ENCODE measurements at places on chromosomes 5 and 9.
A peak's percentile ranks its signal among the peaks of the same experiment; 100 is the strongest.

- no peak for DNase-seq
Observed at GRCh38 chr5:6710070-6710469, 3.2 kb upstream of the TENT4A start.

DNA sequence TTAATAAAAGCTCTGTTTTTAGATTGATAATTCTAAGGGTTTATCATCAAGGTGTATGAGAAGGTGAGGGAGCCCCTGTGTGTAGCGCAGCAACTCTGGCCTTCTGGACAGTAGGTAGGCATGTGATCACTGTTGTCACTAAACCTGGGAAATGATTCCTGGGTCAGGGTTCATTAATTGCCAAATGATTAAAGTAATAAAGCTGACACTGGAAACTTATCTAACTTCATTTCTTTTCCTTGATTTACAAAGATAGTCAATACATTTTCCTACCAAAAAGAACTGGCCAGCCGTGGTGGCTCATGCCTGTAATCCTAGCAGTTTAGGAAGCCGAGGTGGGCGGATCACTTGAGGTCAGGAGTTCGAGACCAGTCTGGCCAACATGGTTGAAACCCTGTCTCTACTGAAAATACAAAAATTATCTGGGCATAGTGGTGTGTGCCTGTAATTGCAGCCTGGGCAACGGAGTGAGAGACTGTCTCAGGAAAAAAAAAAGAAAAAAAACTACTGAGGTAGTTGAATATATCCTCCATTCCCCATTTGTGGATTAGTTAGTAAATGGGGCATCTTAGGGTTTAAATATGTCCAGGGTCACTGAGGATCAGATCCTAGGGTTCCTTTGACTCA lies 2.4 kb downstream of the EHMT1 start:
- no peak for DNase-seq

DNA sequence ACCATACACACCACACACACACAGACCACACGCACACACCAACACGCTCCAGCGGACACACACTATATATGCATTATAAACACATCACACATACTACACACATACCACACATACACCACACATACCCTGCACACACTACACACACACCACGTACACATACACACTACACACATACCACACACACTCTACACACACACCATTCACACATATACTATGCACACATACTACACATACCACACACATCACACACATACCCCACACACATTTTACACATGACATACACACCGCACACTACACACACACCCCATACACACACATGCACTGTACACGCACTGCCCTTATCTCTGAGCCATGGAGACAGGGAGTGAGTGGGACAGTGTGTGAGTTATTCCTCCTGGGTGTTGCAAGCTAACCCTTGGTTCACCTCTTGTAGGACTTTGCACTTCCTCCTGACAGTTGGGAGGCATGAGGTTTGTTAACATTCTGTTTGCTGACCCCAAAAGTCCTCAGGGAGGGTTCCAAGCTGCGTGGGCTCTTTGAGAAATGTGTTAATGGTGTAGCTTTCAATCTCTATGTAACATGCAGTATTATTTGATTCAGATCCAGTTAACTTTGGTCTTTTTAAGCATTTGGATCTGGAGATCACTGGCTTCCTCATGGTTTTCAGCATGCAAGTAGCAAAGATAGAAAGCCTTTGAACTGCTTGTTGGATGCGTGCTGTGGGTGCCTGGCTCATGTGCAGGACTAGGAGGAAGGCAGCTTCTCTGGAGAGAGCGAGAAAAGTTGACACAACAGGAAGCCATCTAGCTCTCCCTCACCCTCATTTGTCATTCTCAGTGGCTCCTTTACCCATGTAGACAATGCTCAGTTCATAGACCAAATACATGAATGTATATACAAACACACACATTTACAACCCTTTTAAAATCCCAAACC lies 13.7 kb downstream of the IL31RA start:
- no peak for DNase-seq

GRCh38 chr9:33919276-33919897 lies 102.4 kb downstream of the UBE2R2 start:
- no peak for DNase-seq

DNA sequence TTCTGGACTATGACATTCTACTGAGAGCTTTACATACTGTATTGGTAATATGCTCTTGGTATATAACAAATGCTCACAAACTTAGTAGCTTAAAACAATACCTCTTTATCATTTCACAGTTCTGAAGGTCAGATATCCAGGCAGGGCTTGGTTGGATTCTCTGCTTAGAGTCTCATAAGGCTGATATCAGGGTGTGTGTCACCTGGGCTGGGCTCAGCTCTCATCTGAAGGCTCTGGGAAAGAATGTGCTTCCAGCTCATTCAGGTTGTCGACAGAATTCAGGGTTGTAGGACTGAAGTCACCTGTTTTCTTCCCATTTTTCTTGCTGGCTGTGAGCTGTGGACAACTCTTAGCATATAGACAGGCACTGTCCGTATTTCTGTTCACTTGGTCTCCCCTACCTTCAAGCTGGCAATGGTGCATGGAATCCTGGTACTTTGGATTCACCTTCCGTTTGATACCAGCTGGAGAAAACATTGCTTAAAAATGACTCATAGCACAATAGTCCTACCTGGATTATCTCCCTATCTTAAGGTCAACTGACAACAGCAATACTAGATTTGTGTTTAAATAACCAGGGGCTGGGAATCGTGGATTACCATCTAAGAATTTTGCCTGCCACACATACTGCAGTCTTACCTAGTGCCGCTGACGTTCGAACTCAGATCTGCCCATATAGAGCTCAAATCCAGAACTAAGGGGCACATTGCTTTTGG lies 69.2 kb downstream of the RCL1 start:
- no peak for DNase-seq

GRCh38 chr9:117705386-117705785 lies 1.2 kb downstream of the TLR4 start:
- DNase-seq: no peak

- DNase-seq: no peak
Observed at GRCh38 chr9:28050046-28050445, 476.8 kb upstream of the C9orf72 start.

- peak; percentile 22 for DNase-seq
Observed at GRCh38 chr9:112764344-112764743, 13.8 kb downstream of the SNX30 start.

DNA sequence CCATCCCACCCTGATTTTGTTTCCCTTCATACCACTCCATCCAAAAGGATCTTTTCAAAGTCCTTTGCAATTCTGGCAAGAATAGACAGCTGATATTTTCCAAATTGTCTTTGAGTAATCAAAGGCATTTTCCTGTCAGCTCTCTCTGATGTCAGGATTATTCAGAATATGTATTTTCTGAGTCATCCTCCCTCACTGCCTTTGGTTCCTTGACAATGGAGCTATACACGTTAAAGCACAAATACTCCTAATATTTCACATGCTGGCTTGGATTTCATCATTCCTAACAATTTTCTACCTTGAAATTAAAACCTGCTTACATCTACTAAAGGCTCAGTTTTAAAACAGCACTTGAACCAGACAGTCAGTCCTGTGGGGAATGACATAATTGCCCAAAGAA lies 379.4 kb downstream of the GADD45G start:
- DNase-seq: no peak

DNA sequence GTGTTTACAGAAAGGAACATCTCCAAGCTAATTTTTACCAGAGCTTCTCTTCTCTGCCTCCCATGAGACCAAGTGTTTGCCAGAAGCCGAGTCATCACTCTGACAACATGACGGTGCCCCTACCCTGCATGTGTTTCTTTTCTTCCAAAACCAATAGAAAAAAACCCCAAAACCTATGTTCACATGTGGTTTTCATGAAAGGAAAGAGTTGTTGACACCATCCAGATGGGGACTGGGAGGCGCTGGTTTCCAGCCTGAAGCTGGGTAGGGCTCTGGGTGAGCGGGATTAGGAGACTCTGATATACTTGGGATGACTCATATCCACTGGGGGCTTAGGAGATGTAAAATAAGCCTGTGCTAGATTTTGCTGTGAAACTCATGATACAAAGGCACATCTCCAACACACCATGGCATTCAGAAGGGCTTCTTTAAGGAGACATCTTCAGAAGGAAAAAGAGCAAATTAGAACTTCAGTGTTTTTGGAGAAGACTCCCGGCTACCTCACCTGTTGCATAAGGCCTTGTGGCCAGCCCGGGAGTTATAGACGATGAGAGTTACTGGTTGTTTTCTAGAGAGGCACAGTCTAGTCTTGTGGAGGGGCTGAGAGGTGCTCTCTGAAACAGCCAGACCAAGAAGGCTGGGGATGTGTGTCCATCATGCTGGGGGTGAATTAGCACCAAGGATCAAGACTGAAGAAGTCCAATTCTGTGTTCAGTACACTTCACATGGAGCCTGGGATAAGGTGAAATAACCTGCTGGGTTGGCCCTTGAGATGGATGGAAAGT lies 108.9 kb upstream of the LHFPL2 start:
- no peak for DNase-seq

- no peak for DNase-seq
Observed at GRCh38 chr9:19913151-19913550, 124.3 kb upstream of the SLC24A2 start.

DNA sequence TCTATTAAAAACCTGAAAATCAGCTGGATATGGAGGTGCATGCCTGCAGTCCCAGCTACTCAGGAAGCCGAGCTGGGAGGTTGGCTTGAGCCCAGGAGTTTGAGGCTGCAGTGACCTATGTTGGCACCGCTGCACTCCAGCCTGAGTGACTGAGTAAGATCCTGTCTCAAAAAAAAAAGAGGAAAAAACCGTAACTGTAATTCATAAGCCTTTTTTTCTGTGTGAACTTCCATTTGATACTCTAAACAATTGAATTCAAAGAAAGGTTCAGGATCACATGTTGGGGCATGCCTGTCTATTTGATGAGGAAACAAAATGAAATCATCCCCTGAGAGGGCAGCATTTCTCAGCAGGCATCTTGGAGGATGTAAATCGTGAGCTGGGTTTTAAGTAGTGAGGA lies 38.8 kb downstream of the ITGA2 start:
- peak; percentile 32 for DNase-seq

DNA sequence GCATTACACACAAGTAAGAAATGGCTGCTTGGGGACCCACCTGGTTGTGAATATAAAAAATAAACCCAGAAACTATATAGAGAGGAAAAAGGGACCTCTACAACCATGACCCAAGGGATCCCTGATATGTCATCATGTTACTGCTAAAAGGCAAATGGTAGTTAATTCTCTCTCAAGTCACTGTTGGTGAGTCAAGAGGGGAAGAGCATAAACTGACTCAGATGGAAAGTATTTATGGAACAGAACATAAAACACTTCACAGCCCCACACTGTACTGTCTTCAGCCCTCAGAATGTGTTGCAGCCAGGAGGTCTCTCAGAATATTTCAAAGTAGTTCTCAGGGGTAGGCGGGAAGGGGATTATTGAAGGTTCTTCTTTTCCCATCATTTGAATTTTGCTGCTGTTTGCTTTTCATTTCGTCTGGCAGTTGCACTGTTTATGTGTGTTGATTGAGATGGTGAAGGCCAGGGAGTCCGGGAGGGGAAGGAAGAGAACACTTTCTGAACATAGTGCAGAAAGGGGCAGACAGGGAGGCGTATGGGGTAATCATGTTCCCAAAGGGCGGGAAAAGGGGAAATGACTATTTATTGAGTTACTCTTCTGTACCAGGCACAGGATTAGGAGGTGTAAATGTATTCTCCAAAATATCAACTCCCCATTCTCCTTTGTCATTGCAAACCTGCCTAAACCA lies 85.5 kb downstream of the TEK start:
- no peak for DNase-seq

DNA sequence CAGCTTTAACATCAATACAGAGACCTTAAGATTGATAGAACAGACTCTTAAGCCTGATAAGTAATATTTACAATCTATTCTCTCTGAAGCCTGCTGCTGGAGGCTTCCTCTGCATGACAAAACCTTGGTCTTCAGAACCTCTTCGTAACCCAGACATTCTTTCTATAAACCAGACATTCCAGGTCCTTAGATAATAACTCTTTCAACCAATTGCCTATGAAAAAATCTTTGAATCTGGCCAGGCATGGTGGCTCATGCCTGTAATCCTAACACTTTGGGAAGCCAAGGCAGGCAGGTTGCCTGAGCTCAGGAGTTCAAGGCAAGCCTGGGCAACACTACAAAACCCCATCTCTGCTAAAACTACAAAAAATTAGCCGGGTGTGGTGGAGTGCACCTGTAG lies 327.8 kb downstream of the ENC1 start:
- no peak for DNase-seq

DNA sequence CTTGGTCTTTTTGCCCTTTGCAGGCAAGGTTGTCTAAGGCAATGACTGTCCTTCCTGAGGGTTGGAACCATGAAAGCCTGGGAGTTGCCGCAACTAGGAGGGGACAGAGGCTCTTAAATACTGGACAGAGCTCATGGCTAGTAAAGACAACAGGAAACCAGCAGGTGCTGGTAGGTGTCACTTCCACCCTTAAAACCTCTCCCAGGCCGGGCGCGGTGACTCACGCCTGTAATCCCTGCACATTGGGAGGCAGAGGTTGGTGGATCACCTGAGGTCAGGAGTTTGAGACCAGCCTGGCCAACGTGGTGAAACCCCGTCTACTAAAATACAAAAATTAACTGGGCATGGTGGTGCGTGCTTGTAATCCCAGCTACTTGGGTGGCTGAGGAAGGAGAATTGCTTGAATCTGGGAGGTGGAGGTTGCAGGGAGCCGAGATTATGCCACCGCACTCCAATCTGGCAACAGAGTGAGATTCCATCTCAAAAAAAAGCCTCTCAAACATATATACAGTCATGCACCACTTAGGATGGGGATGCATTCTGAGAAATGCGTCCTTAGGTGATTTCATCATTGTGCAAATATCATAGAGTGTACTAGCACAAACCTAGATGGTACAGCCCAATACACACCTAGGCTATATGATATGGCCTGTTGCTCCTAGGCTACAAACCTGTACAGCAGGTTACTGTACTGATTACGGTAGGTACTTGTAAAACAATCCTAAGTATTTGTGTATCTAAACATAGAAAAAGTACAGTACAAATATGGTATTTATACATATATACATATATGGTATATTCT lies 102.7 kb downstream of the HSPA4 start:
- no peak for DNase-seq

DNA sequence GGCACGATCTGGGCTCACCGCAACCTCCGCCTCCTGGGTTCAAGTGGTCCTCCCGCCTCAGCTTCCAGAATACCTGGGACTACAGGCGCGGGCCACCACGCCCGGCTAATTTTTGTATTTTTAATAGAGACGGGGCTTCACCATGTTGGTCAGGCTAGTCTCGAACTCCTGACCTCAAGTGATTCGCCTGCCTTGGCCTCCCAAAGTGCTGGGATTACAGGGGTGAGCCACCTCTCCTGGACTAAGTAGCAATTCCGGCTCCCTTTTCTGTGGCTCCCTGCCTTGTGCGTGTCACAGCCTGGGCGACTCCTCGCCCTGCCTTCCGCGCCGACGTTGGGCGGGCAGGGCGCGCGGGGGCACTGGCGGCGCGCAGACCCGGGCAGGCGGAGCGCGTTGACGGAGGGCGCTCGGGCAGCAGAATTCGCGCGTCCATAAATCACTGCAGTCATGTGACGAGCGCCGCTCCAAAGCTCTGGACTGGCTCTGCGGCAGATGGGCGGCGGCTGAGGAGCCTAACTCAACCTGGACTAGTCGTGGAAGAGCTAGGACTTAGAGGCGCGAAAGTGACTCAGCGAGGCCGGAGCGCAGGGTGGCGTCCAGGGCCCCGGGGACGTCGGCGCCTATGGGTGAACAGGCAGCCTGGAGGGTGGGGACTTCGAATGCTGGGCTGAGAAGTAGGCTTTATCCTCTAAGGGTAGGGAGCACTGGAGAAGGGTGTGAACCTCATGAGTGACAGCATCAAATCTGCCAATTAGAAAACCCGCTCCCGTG lies 1.4 kb upstream of the CIZ1 start:
- peak; percentile 79 for DNase-seq

Data from body of pancreas (tissue), 4 donors.